Stimulated activated CD8-positive, alpha-beta memory T cell treated with anti-CD3 and anti-CD28 coated beads, Interleukin-2, amount 100 ng/mL, for 1 hour (primary cell): ENCODE measurements at places on chromosomes 7 and 10.

DNA sequence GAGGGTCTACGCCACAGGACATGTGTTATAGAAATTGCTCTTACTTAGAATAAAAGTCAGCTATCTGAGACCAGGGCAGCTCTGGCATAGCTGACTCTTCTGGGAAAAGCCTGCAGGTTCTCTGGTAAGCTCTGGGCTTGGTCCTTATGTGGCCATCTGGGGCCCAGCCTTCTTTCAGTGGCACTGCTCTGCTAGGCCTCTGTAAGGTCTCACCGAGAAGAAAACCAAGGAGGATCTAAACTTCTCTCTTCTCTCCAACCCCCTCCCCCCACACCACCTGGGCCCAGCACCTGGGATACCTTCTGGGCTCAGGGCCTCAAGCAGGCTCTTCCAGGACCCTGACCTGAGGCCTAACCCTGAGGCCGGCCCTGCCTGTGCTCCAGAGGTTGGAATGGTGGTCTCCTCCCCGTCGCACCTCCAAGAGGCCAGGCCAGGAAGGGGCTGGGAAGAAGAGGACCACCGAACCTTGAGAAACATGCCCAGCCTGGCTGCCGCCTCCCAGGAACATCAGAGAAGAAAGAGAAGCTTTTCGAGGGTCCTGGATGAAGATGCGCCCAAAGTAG, 323.6 kb downstream of the GFRA1 start:
- no peak for DNase-seq

GRCh38 chr7:159105832-159106811, 38.5 kb downstream of the VIPR2 start:
- DNase-seq = no peak

- no peak for DNase-seq
Measured at GRCh38 chr7:158815800-158816128, 13.5 kb downstream of the ESYT2 start.

GRCh38 chr7:74173491-74173865, 678 bp upstream of the EIF4H start:
- no peak for DNase-seq

GRCh38 chr10:60606343-60607080, 171.8 kb upstream of the CDK1 start:
- no peak for DNase-seq

- DNase-seq = no peak
Measured at GRCh38 chr7:108069646-108070045, 60.5 kb downstream of the LAMB4 start.

DNA sequence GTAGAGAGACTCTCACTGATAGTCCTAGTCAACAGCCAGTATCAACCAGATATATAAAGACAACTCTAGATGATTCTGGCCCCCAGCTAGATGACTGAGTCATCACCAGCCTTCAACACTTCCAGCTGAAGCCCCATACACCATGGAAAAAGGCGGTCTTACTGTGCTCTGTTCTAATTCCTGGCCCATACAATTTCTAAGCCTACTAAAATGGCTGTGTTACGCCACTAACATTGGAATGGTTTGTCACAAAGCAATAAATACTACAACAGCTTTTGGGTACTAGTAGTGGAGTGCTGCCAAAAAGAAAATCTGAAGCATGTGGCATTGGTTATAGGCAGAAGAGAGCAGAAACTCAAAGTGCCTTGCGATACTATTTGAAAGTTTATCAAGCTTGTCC, 13.0 kb upstream of the TES start:
- DNase-seq = no peak

- DNase-seq = no peak
Measured at GRCh38 chr7:11452476-11452875, 379.5 kb downstream of the THSD7A start.

DNA sequence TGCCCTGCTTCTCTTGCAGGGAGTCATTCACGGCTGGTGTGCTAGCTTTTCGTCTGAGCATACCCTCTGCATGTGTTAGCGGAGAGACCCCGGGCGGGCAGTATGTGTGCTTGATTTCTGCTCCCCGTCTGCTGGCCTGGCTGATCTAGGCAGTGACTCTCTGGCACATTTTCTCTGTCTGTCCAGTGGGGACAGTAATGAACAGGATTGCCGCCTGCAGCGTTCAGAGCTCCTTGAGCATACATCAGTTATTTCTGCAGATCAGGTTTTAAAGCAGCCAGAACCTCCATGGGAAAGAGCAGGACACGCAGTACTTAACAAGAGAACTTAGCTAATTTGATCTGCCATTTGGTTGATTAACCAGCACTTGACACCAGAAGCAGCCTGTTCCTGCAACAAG, 242.5 kb downstream of the CELF2 start:
- no peak for DNase-seq

GRCh38 chr7:83468251-83468739, 180.6 kb downstream of the SEMA3E start:
- DNase-seq = no peak

- DNase-seq = no peak
Measured at GRCh38 chr10:123472606-123473005, 193.5 kb upstream of the GPR26 start.

DNA sequence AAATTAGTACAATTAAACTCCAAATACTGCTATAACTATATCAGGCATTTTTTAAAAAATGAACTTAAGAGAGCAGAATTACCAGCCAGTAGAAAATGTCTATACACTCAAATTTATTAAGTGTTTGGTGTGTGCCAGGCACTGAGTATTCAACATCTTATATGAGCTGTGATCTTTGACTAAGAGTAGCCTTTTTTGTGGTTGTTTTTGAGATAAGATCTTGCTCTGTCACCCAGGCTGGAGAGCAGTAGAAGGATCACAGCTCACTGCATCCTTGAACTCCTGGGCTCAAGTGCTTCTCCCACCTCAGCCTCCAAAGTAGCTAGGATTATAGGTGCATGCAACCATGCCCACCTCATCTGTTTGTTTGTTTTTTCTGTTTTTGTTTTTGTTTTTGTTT, 102.5 kb upstream of the CELF2 start:
- DNase-seq = no peak

GRCh38 chr7:3730276-3730675, 429.2 kb downstream of the SDK1 start:
- no peak for DNase-seq

DNA sequence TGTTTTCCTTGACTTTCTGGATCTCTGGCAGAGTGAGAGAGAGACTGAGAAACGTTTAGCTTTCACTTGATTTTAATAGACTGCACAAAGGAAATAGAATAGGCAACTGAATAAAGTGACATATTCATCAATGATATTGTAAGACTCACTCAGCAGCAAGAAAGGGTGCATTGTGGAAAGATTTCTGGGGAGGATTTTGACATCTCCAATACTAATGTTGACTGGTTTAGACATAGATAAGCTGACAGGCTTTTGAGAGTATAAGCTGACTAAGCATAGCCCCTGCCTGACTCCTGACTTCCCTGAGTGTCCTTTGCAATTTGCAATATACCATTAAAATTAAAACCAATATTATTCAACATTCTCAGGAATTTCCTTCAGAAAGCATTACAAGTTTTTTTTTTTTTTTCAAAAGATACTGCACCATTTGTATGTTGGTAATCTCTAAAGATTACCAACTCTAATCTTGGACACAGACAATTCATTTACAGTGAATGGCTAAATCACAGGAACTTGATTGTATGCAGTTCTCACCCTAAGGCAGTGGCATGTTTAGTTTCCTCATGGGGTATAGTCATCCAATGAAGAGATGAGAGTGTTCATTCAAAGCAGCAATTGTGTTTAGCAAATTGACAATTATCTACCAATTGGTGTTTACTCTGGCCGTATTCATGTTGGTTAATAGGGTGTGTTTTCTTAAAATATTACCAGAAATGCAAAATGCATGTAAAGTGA, 325.6 kb downstream of the SORCS3 start:
- DNase-seq = no peak

GRCh38 chr7:32515890-32516550, 20.7 kb downstream of the AVL9 start:
- no peak for DNase-seq

DNA sequence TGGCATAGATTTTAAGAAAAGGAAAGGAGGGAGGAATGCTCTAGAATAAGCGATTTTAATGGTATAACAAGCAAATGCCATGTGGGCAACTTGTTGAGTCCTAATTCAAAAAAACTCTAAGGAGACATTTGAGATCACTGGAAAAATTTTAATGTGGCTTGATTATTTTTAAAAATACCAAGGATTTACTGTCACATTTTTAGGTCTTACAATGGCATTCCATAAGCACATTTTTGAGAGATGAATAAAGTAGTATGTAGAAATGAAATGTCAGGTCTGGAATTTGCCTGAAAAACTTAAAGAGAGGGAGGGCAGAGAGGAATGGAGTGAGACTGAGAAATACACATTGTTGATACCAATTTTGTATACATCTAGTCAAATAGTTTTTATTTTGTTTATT, 20.3 kb downstream of the NCAPG2 start:
- DNase-seq = no peak

GRCh38 chr7:36301914-36302771, 87.5 kb upstream of the ANLN start:
- no peak for DNase-seq

DNA sequence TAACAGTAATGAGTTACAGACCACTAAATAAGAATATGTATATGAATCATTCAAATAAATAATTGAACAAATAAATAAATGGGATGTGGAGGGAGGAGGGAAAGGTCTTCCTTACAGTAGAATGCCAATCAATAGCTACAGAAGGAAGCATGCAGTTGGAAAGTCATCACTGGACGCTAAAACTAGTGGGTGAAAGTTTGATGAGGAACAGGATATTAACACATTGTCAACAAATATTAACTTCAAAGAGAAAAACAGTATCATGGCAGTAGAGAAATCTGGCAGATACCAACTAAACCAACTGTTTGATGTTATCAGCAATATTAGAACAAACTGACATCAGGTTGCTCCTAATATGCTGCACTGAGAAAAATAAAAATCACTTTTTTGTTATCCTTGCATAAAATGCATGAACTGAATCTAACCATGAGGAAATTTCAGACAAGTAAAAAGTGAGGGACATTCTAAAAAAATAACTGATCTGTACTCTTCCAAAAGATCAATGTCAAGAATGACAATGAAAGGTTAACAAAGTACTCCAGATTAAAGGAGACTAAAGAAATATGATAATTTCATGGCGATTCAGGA, 94.1 kb downstream of the ZFAND4 start:
- no peak for DNase-seq

- no peak for DNase-seq
Measured at GRCh38 chr10:115956225-115957011, 316.6 kb downstream of the GFRA1 start.

GRCh38 chr7:128742206-128742605, 3.0 kb downstream of the CALU start:
- no peak for DNase-seq

- no peak for DNase-seq
Measured at GRCh38 chr10:118042827-118043242, 3.9 kb downstream of the RAB11FIP2 start.

DNA sequence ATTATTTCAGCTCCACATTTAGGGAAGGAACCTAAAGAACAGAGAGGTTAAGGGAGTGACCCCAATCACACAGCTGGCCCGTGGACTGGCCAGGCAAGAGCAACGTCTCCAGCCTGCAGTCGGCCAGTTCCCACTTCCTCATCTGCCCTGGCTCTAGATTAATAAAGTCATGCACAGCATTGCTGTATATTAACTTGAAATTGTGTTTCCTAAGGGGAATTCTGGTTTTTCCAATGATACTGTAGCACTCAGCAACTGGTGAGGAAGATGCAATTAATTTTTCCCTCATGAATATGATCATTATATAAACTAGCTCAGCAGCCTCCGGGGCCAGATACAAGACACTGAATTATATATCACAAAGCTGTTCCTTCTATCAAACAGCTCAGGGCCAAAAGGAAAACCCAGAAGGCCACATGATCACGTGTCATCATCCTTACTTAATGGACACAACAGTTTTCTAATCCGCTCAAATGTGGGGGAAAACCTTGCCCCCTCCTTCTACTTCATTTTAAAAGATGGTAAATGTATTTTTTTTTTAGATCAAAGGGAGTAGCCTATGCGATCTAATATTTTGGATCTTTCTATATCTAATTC, 295.3 kb upstream of the PRKCQ start:
- DNase-seq = no peak

DNA sequence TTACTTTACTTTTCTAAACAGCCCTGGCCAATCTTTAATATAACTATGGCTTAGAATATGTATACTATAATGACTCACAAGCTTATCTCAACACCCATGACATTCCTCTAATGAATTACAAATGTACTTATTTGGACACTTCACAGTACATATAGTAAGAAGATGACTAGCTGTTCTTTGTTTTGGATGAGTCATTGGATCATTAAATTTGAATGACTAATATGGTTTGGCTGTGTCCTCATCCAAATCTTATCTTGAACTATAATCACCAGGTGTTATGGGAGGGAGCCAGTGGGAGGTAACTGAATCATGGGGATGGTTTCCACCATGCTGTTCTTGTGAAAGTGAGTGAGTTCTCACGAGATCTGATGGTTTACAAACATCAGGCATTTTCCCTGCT, 807.5 kb upstream of the SORCS1 start:
- DNase-seq = no peak

- DNase-seq = no peak
Measured at GRCh38 chr7:17848516-17848915, 91.8 kb downstream of the SNX13 start.

DNA sequence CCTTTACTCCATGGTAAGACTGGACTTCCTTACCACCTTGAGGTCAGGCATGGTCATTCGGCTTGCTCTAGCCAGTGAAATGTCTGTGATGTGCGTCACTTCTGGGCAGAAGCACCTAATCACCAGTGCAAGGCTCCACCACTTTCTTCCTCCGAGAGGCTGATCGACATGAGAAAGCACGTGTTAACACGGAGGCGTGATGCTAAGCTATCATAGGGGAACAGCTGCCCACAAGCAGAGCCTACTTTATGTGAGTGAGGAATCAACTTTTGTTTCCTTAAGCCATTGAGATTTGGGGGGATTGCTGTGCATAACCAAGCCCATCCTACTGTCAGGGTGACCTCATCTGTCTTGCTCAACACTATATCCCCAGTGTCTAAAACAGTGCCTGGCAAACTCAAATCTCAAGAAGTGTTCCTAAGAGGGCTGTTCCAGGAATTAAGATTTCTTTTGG, 23.1 kb upstream of the SAR1A start:
- no peak for DNase-seq

DNA sequence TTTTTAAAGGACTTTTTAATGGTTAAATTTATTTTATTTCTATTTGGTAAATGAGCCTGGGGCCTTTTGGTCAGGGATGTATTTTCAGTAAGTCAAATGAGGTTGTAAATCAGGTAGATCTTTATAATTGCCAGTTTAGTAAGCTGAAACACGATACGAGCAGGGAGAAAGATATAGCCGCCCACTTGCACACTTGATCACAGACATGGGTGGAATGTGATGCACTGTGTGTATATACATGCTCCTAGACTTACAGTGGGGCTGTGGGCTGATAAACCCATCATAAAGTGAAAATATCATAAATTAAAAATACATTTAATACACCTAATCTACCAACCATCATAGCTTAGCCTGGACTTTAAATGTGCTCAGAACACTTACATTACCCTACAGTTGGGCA, 119.4 kb upstream of the SAMD8 start:
- no peak for DNase-seq
